ENCODE measurements at places on chromosomes 12 and 14.

DNA sequence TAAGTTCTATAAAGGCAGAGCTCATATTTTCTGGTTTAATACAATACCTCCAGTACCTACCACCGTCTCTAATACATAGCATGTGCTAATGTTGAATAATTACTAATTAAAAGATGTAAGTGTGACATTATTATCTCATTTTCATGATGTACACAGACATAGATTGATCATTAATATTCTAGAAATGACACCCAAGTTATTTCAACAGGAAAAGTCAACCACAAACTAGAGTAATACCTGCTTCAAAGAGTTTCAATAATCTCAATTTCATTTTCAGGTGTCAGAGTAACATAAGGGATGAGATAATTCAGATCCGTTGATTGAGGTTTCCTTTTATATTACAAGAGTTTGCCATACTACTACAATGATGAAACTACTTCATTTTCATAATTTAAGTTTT lies 388.9 kb downstream of the SOX5 start:
- DNase-seq = no peak

DNA sequence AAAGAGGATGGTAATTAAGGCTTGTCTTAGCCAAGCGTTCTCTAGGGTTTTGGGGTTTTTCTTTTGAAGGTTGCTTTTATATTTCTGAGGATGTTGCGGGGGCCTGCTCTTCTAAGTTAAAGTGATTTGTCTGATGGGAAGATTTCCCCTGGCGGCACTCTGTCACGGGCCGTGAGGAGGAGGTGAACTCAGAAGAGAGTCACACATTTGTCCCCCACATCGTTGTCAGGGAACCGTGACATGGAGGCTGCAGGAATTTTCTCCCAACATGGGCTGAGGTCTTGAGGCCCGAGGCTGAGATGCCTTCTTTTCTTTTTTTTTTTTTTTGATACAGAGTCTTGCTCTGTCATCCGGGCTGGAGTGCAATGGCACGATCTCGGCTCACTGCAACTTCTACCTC lies 71.5 kb downstream of the ADGRD1 start:
- no peak for DNase-seq

DNA sequence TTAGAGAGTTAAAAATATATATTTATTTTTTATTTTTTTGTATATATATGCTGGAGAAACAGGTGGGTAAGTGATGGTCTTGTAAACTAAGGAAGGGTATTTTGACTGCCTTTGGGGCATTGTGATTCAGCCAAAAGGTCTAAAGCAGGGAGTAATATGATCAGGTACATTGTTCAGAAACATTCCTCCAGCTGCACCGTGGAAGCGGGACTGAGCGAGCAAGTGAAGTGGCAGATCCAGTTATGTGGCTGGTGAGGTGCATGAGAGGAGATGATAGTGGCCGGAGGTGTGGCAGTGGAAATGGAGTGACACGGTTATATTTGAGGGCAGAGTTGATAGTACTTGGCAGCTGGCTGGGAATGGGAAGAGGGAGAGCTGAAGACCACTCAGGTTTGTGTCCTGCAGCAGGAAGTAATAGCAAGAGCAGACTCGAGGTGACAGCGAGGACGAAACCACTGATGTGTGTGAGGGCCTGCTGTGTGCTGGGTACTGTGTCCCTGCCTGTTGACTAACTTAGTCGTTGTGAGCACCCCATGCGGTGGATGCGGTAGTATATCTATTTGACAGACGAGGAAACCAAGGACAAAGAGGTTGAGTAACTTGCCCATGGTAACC lies 39.2 kb downstream of the EID3 start:
- DNase-seq = no peak

DNA sequence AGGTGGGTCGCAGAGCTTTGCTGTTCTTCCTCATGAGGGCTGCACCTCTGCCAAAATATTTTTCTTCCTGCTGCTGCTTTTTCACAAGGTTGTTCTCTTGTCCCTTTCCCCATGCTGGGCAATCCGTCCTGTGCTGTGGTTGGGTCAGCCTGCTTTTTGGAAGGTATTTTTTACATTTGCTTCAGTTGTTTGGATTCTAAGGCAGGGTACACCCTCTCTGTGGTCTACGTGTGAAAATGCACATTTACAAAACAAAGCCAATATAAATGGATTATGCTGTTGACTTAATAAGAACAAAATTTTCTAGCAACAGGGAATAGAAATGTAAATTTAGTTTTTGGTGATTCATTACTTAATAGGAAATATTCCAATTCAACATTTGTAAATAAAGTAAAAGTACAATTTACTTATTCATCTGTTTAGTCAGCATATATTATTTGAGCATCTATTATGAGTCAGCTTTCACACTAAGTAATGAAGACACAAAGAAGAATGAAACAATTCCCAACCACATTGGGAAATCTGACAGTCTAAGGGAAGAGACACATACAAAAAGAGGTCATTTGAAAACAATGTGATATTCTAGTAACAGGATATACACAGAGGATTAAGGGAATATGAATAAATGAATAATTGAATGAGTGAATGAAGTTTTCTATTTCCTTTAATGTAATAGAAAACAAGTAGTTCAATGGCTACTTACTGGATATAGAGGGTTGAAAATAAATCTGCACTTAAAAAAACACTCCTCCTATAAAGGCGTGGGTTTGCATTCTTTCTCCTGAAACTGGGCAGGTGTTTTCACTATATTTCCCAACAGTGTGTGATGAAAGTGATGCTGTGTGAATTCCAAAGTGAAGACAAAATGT lies 94.6 kb upstream of the PRICKLE1 start:
- no peak for DNase-seq

DNA sequence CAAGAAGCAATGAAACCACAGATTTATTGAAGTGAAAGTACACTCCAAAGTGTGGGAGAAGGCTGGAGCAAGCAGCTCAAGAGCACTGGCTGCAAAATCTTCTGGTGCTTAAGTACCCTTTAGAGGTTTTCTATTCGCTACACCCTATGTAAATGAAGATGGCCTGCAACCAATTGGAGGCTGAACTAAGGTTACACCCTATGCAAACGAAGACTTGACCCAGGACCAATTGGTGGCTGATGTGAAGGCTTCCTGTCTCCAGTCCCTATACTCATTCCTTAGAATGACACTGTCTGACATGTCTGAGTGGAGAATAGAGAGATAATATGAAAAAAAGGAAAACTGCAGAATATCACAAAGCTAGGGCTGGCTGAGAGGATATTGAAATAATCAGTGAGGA lies 57.2 kb downstream of the ALG10B start:
- peak; percentile 32 for DNase-seq

- no peak for DNase-seq
Measured at GRCh38 chr14:104363891-104364760, 215.4 kb upstream of the C14orf180 start.

GRCh38 chr12:53575502-53576249 lies 50.5 kb downstream of the ATF7 start:
- DNase-seq = peak; percentile 63

DNA sequence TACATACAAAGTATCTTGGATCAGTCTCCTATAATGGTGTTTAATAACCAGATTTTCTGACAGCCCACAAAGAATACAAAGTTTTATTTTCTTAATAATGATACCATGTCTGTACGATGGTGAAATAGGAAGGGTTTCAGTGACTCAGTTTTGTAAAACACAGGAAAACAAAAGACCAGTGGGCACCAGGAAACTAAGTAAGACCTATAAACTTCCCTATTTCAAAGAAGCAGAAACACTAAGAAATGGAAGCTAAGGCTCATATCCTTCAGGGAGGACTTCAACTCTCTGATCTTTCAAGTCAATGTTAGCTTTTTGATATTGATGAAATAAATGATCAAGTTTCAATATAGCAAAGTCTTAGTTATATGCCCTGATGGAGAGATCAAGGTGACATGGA lies 196.0 kb downstream of the DUSP6 start:
- peak; percentile 42 for DNase-seq

GRCh38 chr14:104158827-104159798 lies 20.7 kb downstream of the KIF26A start:
- peak; percentile 96 for DNase-seq

GRCh38 chr12:107779077-107779831 lies 4.8 kb downstream of the ASCL4 start:
- peak; percentile 23 for DNase-seq

- no peak for DNase-seq
Measured at GRCh38 chr12:102232036-102232435, 34.4 kb upstream of the PMCH start.

- no peak for DNase-seq
Measured at GRCh38 chr14:41899416-41899815, 292.7 kb downstream of the LRFN5 start.

DNA sequence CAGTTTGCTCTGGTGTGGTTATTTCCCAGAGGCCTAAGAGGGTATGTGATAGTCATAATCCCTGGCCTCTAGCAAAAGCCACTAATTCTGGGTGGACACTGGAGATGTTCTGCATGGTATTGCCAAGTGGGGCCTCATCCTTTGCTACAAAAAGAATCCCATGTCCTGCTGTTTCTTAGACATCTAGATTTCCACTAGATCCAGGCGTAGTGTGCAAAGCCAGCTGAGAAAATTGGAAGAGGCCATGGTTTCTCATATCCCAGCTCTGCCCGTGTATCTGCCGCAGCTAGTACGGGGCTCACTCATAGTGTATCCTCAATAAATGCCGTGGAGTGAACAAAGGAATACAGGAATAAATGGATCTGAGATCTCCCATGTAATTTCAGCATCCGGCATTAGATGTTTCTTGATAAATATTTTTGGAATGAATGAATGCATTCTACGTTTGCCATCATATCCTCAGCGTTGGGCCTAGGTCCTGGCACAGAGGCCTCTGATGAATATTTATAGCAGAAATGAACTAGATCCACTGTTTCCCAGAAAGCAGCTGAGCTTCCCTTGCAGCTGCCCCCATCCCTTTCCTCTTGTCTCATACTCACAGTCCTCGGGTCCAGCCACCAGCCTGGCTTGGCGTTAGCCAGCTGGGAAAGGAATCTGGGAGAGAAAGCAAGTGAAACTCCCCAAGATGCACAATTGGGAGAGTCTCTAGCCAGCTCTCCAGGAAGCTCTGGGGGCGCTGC lies 76.3 kb upstream of the NOS1 start:
- no peak for DNase-seq
